ENCODE measurements at places on chromosomes 16 and 17.

DNA sequence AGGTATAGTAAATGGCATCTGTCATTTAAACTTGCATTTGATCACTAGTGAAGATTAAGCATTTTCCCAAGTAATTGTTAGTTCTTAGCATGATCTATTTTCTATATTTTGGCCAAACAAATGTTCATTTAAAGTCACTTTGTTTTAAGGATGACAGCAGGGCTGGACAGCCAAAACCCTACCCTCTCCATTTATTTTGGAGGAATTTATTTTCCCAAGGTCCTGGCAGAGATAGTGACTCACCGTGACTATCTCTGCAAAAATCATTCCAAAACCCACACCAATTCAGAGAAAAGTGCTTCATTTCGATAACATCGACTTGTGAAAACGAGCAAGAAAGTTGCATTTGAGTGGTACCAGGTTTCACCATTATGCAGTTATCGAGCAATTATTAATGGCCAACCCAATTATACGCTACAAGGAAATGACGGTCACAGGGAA, 665 bp upstream of the AKAP1 start:
- no peak for DNase-seq

GRCh38 chr16:65510850-65511249, 389.0 kb upstream of the CDH11 start:
- DNase-seq: no peak

DNA sequence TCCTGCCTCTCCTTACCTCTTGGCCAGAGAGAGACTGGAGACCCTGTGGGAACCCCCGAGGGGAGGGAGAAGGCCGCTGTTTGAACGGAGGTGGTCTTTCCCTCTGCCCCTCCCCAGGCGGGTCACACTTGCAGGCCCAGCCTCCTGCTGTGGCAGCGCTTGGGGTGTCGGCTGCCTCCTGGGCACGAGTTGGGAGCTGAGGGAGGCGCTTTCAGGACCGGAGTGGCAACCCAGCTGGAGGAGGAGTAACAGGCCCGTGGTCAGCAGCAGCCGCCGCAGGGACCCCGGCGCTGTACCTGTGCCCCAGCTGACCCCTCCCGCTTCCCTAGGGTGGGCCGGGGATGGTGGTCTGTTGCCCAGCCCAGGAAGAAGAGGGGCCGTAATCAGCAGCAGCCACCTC, 278.3 kb downstream of the SEC14L1 start:
- no peak for DNase-seq

- DNase-seq: no peak
These were observed at the start of gene PRR15L for GRCh38 chr17:47957591-47958490. Gene PRR15L (minus strand): TSS chr17:47957883. CDS start chr17:47953234, 4,649 bp downstream.

GRCh38 chr17:74555427-74555940, 9.6 kb upstream of the CD300C start:
- DNase-seq: no peak

DNA sequence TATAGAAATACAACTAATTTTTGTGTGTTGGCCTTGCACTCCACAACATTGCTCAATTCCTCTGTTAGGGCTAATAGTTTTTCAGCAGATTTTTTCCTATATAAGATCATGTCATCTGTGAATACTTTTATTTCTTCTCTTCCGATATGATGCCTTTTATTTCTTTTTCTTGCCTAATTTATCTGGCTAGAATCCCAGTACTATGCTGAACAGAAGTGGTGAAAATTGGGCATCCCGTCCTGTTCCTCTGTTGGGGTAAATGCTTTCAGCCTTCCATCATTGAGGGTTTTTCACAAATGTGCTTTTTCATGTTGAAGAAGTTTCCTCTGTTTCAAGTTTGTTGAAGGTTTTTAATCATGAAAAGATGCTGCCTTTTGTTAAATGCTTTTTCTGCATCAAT, 22.7 kb upstream of the TNFRSF13B start:
- DNase-seq: no peak

DNA sequence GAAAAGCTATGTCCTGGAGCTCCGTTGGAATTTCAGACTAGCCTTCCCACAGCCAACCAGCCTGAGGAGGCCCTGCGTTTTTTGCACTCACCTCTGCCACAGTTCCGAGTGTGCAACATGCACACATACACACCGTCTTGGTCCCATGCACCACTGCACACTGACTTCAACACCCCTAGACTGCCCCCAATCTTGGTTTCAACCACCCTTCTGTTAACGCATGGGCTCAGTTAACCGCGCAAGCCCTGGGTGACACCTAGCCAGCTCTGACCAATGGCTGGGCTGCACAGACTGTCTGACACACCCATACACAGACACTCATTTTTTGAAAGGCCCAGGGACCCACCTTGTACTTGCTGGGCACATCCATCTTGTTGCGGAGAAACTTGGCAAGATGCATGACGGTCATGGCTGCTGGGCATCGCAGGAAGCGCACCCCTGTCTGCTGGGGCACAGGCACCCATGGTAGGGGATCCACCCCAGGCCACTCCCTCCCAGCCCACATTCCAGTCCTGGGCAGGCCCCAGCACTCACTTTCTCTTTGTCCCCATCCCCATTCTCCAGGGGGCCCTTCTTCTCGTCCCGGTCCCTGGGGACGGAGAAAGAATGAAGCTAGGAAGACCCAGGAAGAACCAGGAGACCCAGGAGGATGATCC, 8.0 kb downstream of the CISD3 start:
- no peak for DNase-seq

GRCh38 chr17:16491131-16491702, 776 bp downstream of the LRRC75A start:
- DNase-seq: no peak

GRCh38 chr17:29565643-29566472, 979 bp downstream of the ABHD15 start:
- no peak for DNase-seq

GRCh38 chr17:10062691-10063385, 135.6 kb downstream of the GAS7 start:
- no peak for DNase-seq

DNA sequence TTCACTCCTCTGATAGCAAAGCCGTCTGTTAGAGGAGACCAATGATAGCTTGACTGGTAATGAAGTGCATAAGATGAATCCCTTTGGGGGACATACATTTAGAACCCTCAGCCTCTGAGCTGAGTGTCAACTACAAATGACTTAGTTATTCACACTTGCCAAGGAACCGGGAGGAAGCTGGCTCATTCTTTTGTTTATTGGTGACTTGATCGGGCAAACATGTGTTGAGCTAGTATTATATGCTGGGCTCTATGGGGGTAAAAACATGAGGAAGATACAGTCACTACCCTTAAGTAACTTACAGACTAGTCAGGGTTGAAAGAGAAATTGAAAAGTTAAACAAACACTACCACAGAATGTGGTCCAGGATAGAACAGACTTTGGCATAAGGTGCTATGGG, 3.0 kb downstream of the CCL16 start:
- DNase-seq: no peak

GRCh38 chr17:49635121-49635520, 42.8 kb downstream of the SPOP start:
- no peak for DNase-seq

- no peak for DNase-seq
These were observed 45.4 kb downstream of the CDH1 start for GRCh38 chr16:68782198-68783174.

GRCh38 chr17:9924735-9925191, 19.7 kb upstream of the RCVRN start:
- DNase-seq: no peak

DNA sequence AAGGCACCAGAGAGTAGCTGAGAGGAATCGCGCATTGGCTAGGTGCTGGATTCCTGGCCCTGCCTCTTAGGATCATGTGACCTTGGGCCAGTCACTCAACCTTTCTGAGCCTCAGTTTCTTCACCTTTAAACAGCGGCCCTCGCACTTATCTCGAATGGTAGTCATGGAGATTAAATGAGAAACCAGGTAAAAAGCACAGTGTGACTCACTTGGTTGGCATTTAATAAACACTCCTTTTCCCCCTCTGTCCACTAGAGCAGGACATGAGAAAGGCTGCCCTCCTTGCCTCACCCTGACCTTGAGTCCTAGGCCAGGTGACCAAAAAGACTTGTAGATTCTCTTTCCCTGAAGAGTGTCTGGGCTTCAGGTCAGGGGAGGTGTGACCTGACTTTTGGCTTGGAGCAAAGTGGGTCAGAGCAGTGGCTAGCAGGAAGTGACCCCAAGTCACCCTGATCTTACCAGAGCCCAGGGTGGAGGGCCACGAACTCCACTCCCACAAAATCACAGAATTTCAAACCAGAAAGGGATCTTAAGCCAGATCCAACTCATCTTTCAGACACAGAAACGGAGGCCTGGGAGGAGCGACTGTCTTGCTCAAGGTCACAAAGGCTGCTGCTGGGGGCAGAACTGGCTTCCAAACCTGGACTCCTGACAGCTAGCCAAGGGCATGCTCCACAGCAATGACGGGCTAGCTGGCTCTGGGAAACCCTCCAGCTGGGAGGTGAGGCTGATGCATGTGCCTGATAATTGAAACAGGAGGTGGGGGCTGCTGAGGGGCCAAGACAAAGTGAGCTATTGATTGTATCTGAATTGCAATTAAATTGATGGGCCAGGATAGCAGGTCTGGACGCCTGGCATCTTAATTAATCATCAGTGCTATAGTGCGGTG, 65.2 kb downstream of the PIPOX start:
- DNase-seq: no peak

DNA sequence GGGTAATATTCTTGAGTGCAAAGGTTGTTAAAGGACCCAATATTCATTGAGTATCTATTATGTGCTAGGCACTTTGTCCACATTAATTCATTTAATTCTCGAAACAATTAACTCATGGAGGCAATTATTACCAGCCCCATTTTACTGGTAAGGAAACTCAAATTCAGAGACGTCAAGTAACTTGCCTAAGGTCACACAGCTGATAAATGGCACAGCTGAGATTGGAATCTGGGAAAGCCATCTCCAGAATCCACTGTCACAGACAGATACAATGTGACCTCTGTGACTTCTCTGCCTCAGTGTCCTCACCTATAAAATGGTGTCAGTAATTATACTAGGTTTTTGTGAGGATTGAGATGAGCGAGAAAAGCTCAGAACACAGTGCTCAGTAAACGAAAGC, 320.8 kb upstream of the ZFHX3 start:
- DNase-seq: no peak

DNA sequence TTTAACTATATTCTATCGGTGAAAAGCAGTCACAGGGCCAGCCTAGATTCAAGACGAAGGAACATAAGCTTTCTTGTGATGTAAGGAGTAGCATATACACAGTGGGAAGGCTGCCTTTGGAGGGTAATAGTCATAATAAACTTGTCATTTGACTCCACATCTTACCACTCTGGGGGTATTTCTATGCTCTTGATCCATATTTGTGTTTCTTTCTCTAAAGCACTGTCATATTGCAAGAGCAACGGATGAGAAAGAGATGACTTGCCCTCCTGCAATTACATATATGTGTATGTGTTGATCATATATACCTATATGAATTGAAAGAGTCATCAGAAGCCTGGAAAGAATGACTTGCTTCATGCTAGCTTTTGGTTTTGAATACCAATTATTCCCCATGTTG, 225.4 kb upstream of the HS3ST3A1 start:
- DNase-seq: no peak

- DNase-seq: no peak
These were observed at the start of gene ASGR1 for GRCh38 chr17:7179317-7180254. Gene ASGR1 (minus strand): TSS chr17:7179370. CDS start chr17:7178563, 807 bp downstream.

GRCh38 chr16:57273359-57273758, 11.1 kb downstream of the PLLP start:
- DNase-seq: no peak

DNA sequence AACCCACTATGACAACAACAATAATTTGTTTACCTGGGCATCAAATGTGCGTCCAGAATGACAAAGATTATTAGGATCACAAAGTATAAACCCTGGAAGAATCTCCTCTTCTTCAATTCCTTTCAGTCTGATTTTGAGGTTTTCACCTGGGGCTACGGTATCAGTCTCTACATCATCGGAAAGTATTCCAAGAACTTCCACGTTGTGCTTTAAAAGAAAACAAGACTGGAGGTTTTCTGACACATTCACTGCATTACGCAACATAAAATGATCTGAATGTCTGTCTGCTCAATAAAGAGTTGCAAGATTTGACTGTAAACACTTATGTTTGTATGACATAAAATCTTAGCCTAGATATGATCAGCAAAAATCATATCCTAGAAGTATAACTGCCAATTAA, 26.0 kb upstream of the RSL1D1 start:
- DNase-seq: no peak

- no peak for DNase-seq
These were observed 11.7 kb upstream of the PRPSAP1 start for GRCh38 chr17:76365256-76365903.

GRCh38 chr16:27802664-27803439, 252.9 kb downstream of the KATNIP start:
- DNase-seq: no peak

DNA sequence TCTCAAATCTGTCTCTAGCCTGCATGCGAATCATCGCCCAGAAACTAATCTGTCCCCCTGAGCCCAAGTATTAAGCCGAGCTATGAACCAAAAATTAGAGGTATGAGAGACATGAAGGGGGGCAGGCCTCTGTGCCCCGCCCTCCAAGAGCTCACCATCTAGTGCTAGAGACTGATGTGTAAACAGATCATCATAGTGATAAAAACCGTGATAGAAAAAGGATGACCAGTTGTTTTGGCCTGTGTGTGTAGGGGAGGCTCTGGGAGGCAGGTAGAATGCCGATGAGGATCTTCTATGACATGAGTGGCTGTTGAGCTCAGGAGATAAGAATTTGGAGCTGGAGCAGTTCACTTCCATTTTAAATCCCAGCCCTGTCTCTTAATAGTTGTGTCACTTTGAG, 89.1 kb upstream of the TBX2 start:
- DNase-seq: no peak

GRCh38 chr16:9948933-9949332, 233.3 kb downstream of the GRIN2A start:
- no peak for DNase-seq

DNA sequence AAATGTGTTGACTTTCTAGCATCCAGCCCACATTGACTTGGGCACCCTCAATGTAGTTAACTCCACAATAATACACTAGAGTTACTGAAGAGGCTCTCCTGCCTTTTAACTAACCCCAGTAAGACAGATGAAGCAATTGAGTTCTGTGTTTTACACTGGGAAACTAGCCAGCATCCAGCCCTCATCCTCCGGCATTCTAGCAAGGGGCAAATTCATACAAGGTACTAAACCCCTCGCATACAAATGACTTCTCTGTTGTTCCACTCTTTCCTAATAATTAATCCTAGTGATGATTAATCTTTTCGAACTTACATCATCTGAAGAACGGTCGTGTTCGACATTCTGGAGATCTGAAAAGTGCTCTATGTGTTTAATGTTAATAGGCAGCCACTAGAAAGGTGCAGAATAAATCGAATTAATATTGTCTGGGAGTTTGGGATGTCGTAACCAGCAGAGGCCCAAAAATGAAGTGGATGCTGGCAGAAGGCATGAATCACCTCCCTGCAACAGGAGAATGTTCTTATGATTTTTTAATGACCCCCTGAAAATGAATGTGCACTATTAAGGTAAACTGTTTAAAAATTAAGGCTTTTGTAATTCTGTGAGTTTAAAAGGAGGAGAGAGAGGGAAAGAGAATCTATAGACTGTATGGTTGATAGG, 249.4 kb downstream of the SNX29 start:
- no peak for DNase-seq

Data from HFF-Myc (cell line).